Cerebellum (tissue), 4 donors: ENCODE measurements at places on chromosomes 12 and 14.
A peak's percentile ranks its signal among the peaks of the same experiment; 100 is the strongest.

GRCh38 chr12:27965966-27966365 is 6.6 kb downstream of the PTHLH start:
- no peak for DNase-seq

DNA sequence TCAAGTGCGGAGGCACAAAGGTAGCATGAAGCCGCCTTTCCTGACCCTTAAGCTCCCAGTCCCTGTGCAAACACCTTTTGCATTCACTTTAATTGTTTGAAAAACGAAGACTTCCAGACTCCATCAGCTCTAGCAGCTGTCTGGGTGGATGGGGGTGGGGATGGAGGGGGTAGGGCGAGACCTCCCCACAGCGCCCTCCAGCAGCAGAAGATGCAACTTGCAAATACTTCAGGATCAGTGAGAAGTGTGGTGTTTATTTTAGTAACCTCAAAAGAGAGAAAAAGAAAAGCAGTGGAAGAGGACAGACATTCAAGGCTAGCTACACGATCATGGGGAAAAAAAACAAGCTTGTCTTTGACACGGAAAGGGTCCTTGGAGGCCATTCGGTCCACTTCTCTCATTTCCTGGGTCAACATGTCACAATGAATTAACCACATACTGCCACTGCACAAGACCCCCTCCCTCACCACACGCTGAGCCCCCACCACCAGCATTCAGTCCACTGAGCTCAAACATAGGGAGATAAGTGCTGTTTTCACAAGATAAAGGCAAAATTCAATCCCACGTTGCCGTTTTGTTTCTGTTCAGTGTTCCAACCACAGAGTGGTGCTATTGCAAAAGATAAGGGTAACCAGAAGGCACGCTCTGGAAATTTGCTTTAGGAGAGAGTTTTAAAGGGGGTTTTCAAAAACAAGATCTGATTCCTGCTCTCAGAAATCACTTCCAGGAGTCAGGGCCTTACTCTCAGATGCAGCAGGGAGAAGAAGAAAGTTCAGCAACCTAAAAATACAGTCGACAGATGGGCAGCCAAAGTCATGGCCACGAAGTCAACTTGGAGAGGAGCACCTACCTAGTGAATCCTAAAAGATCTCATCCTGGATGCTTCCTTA is 3.3 kb upstream of the NTF3 start:
- DNase-seq: no peak

- DNase-seq: peak; percentile 79
Observed at GRCh38 chr12:90029317-90029716, 320.7 kb upstream of the ATP2B1 start.

DNA sequence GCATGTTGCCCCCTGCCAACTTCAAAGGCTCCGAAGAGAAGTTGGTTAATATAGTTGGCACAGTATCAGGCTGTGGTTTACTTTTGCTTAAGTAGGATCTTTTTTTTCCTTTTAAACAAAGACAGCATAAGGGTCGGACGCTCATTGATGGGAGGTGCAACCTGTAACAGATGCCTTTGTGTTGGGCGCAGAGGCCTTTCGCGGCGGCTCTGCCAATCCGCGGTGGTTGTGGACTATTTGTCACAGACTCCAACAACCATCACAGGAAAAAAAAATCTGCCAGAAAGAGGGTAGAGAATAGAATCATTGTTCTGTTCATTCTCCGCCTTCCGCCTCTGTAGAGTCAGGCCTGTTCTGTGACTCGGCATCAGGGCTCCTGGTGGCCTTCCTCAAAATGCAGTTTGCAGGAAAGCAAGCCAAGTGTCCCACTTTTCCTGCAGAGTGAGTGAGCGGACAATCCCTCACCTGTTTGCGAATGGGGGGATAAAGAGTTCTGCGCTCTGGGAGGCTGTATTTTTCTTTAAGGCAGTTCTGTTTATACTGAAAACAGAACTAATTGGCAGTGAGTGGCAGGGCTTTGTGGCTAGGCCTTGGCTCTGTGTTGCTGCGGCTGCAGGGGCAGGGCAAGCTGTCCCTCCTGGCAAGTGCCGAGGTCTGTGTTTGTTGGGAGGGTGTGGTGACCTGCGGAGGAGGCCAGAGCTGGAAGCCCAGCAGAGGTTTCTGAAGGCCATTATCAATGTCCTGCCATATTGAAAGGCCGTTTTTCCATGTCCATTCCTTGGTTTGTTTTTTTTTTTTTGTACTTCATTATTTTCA is 83.0 kb upstream of the PIWIL1 start:
- no peak for DNase-seq

DNA sequence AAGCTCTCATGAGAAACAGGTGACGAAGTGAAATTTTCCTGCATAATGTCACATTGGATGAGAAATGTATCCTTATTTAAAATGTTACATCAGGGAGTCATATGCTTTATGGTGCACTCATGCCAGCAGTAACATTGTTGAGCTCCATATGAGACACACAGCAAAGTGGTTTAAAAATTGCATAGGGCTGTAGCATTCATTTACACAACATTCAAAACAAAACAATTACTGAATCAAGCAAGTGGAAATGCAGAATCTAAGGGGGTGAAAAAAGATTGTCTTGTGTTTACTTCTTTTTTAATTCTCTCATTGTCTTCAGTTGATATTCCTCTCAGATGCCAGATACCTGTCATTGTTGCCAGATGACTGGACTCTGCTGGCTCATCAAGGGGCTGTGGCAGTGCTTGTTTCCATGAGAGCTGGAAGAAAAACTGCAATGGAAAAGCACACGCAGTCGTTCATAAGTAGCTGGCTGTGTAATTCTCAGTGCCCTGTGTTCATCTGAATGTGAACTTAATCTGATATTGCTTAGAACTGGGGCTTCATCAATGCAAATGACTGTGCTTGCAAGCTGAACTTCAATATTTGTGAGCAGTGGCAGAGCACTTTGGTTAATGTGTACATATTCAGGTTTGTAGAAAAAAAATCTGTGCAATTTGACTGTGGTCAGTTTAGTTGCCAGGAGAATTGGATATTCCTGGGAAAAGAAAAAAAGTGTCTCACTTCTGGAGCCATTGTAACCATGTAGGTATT is 305.6 kb downstream of the RAD51B start:
- no peak for DNase-seq

GRCh38 chr14:22848351-22849164 is 12.2 kb downstream of the MMP14 start:
- DNase-seq: no peak

DNA sequence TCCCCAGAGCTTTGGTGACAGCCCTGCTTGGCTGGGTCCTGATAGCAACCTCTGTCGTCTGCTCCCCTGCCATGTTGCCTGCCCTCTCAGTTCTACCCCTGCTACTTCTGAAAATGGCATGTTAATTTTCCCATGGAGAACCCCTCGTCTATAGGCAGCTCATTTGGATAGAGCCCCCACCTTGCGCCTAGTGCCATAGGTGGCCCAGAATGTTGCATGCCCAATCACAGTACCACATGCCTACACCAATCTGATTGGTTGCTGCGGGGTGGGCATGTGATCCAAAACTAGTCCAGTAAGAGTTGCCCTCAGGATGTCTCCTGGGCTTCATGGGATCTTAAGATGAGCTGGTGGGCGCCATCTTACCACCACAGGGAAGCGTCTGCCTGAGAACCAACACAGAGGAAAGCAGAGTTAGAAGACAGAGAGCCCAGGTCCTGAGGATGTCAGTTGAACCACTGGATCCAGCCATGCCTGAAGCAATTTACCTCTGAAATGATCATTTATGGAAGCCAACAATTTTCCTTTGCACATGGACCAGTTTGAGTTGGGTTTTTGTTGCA is 85.7 kb downstream of the PAPOLA start:
- DNase-seq: no peak

DNA sequence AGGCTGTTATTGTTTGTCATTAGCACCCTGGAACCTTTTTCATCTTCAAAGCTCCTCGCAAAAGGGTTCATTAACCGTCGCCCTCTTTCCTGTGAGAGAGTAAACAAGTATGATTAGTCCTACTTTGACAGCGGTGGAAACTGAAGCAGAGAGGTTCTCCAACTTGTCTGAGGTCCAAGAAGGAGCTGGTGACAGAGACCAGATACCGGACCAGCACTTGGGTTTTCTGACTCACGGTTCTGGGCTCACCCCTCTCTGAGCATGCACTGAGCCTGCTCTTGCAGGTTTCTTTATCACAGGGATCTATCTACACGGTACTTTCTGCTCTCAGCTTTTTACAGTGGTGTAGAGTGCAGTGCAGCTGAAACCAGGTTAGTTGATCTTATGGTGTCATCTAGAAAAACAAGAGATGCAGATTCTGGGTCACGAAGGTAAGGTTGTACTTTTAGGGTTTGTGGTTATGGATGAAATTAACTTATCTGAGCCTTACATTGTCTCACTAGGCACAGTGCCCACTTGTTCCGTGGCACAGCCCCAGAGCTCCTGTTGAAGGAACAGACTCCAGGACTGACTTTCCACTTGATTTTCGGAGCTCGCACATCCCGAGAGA is 62.1 kb downstream of the PPP2R5C start:
- DNase-seq: peak; percentile 32

GRCh38 chr14:42911642-42912041 is 1305.0 kb downstream of the LRFN5 start:
- no peak for DNase-seq

- DNase-seq: no peak
Observed at GRCh38 chr12:104057771-104058197, 6.5 kb upstream of the HCFC2 start.

DNA sequence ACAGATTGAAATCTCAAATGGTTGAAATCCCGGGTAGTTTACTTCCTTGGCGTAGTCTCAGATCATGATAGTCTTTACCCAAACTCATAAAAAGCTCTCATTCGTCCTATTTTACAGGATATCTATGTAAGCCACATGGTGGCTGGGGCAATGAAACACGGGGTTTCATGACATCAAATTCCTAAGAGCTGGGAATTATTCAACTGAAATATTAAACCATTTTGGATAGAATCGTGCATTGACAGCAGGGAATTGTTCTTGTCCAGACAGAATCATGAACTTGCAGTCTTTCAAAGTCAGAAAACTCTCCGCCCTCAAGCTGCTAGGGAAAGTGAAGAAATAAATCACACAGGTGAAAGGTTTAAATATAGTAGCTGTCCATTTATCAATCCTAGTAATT is 33.2 kb upstream of the PRKAB1 start:
- DNase-seq: no peak

DNA sequence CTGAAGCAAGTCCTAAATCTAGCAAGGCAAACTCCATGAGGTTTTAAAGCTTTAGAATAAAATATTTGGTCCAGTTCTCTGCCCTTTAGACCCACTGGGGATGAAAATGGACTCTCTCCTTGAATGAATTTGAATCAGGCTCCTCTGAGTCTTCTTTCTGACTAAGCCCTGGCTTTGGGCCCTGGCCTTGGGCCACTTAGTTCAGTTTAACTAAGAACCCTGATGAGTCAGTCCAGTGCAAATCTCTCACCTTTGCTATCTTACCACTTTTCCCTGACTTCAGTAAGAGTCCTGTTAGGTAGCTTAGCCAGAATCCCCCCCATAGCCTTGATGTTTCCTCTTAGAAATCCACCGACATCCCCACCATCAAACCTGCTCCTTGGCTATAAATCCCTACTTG is 427.5 kb downstream of the SNAPC1 start:
- no peak for DNase-seq

GRCh38 chr14:105325303-105325702 is 10.8 kb downstream of the PACS2 start:
- DNase-seq: no peak

DNA sequence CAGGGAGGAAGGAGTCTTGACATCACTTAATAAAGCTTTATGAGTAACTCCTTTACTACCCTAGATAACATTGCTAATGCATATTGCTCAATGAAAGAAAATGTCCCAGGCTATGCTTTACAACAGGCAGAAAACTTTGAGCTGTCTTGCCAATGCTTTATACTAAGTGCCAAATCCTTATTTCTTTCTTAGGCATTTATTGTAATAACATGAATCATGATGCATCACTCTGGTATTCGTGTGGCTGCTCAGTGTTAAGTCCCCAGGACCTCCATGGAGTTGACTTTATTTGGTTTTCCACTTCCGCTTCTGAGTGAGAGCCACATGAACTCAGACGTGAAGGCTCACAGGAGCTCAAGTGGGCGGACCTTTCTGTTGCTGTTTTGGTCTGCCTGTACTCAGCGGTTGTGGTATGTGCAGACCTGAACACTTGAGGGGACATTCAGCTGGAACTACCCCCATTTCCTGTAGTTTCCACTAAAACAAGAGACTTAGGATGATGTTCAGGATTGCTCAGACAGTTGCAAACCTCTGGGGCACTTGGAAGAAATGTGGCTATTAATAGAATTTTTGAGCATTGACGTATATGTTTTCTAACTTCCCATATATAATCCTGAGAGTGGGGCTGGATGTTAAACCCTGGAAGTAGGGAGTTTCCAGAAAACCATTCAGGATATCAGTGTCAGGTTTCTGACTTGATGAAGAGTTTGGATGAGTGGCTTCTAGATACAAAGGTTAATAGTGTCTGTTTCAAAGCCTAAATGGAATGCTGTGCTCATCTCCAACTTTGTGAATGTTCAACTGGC is 258.6 kb downstream of the MSRB3 start:
- no peak for DNase-seq

GRCh38 chr12:59548930-59549329 is 46.9 kb upstream of the SLC16A7 start:
- DNase-seq: no peak
